ENCODE measurements at places on chromosomes 3 and 15. TPM values are rescaled to one million over a fixed set of nuclear protein-coding genes. Genes with fewer than 3 reads are reported as not detected.

DNA sequence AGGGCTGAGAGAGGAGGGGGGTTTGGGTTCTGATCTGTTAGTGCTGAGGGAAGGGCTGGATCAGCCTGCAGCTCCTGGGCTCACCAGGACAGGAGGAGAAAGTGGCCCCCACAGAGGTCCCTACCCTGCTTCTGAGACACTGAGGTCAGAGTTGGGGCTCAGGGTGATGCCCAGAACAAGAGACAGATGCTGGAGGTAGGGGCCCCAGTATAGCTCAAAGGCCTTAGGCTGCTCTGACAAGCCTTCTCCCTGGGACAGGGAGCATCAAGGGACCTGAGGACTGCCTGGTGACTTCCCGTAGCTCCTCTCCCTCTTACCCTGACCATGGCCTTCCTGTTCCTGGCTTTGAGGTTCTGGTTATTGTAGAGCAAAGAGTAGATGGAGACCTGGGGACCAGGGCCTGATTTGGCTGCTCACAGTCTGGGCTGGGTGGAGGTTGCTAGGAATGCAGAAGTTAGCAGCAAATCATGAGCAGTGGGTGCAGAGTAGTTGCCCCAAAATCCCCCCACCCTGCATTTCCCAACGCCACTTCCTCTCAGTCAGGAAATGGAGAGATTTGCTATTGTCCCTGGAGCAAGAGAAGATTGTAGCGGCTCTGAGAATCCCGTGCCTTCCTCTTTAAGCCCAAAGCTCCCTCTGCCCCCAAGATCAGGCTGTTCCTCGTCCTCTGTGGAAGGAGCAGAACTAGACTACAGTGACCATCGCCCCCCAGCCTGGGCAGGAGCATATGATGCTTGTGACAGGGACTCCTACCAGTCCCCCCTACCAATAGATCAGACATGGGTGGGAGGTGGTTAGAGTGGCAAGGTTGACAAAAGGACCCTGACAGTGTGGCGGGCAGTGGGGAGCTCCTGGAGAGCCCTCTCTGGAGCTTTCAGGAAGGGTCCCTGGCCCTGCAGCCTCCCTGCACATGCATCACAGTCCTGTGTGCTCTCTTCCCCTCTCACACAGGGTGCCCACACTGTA lies 47.4 kb upstream of the SEC22A start:
- DNase-seq, result peak; percentile 45

DNA sequence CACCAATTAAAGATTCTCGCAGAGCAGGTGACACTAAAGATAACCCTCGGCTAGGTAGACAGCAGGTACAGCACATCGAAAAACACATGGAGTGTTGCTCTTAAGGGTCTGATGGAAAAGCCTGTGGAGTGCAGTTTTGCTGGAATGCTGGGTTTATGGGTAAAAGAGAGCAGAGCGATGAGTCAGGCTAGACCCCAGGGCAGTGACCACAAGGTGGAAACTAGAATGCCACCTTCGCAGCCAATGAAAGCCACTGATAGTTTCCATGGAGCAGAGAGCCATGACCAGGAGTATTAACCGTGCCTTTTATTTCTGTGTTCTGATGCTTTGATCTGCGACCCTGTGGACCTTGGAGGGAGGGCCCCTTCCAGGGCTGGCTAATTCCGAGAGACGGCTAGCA lies 149.8 kb downstream of the GABRB3 start:
- no peak for DNase-seq

The B3GALNT1 gene
- total RNA-seq, result 19.6 TPM

The ARL6 gene
- 5.6 TPM for total RNA-seq

DNA sequence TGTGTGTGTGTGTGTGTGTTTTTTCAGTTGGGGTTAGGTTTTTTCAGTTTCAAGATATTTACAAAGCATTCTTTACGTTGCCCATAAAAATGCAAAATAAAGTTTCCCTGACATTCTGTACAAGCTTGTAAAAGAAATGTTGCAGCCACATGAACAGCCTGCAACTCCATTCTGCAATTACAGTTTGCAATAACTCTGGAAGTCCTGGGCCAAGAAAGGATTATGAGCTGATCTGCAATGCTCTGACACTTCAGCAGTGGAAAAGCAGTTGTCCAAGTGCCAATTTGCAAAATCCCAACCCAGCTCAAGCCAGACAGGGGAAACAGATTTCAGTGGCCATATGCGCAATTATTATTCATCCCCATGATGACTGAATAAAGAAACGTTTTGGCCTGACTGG lies 322.1 kb downstream of the MEX3B start:
- no peak for DNase-seq

The INTS14 gene
- 43.9 TPM for total RNA-seq

The LRRC2 gene
- 0.31 TPM for total RNA-seq

GRCh38 chr3:159914426-159914825 lies 74.2 kb upstream of the IL12A start:
- DNase-seq, result no peak

GRCh38 chr15:25391971-25392721 lies 46.7 kb downstream of the UBE3A start:
- DNase-seq, result no peak

Data from type B pancreatic cell (in vitro differentiated cells).